Stimulated activated naive CD8-positive, alpha-beta T cell treated with anti-CD3 and anti-CD28 coated beads, Interleukin-15, Interleukin-2, amounts not matched to agents 100 U/mL and 50 U/mL, for 24 hours (primary cell): ENCODE measurements at places on chromosomes 16 and 17.

- no peak for DNase-seq
Observed at GRCh38 chr17:49337884-49338283, 24.2 kb downstream of the ZNF652 start.

DNA sequence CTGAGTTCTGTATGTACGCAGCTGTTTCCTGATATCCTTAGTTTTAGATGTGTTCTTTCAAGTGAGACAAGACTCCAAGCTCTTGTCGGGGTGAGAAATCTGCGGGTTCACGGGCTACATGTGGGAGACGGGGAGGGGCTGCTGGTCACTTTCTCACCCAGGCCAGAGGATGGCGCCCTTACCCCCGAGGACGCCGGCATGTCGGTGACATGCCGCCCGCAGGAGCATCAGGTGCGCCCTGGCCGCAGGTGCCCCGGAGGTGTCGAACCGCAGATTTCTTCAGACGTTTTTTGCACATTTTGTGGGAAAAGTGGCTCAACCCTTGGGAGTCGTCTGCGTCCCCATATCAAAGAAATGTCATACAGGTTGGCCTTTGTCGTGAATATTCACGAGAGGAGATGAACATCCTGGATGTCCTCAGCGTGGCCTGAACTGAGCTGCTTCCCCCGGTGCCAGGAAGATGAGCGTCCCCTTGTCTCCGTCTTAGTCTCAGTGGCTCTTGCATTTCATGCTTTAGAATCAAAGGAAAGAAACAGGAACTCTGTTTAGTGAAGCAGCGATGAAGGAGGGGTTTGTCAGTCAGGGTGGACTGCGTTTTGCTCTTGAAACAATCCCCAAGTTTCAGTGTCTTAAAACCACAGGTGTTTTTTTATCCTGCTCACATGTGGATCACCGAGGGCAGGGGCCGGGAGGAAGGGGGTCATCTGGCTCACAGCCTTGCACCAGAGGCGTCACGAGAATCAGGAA, 75.4 kb upstream of the ZNF750 start:
- no peak for DNase-seq

DNA sequence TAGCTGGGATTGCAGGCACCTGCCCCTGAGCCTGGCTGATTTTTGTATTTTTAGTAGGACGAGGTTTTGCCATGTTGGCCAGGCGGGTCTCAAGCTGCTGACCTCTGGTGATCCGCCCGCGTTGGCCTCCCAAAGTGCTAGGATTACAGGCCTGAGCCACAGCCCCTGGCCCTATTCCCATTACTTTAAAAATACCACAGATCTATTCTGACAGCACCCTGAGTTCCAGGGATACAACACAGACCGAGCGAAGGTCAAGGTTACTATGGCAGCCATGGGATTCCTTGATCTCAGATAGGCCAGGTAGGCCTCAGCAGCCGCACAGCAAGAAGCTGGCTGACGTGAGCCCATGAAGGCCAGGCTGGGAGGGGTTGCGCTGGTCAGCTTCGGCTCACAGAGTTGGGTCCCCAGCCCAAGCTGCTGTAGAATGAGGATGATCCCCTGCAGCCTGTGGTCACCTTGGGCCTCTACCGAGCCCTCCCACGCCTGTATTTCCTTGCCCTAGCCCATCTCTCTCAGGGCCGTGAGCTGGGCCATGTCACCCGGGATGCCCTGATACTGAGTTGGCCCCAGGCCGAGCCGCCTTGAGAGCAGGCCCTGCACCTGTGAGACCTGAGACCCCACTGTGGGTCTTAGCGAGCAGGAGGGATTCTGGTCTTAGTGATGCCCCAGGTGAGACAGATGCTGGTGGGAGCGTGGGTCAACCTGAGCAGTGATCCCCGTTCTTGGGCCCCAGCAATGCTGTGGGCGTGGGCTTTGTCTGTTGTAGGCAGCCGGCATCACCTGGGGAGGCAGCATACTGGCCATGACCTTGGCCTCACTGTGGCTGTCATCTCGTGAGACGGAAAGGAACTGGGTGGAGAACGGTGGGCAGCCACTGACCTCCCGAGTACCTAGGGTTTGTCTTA, 16.9 kb upstream of the RNF213 start:
- DNase-seq, result no peak

DNA sequence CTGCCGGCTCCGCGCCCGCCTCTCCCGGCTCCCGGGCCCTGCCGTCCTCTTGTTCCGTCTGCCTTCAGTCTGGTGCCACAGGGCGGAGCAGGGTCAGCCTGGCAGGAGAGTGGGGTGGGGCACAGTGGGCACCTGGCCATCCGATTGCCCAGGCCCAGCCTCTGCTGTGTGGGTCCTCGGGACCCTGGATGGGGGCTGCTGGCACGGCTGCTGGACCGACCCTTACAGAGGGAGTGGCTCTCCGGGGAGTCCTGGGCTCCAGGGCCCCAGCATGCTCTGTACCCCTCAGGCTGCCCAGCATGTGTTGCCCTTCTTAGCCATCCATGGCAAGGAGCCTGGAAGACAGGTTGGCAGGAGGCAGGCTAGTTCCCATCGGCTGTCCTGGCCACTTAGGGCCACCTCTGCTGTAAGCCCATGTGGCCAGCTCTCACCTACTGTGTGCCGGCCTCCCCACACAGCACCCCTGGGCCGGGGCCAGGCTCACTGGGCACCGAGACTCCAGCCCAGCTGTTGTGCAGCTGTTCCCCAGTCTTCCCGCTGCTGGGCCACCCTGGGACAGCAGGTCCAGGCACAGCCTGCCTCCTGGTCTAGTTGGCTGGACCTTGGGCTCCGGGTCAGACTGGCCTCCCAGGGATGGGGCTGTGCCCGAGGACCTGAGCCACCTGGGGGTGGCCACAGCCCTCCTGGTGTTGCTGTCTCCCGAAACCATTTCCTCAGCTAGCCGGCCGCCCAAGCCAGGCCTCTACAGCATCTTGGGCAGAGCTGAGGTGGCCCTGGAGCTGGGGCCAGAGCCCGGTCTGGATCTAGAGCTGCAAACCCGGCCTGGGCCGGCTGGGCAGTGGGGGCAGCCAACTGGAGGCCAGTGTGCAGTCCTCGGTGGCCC, 24.9 kb downstream of the BAHCC1 start:
- DNase-seq, result no peak

- no peak for DNase-seq
Observed at GRCh38 chr16:27108826-27109665, 42.3 kb downstream of the C16orf82 start.

GRCh38 chr17:55162556-55162946, 102.2 kb upstream of the HLF start:
- no peak for DNase-seq

DNA sequence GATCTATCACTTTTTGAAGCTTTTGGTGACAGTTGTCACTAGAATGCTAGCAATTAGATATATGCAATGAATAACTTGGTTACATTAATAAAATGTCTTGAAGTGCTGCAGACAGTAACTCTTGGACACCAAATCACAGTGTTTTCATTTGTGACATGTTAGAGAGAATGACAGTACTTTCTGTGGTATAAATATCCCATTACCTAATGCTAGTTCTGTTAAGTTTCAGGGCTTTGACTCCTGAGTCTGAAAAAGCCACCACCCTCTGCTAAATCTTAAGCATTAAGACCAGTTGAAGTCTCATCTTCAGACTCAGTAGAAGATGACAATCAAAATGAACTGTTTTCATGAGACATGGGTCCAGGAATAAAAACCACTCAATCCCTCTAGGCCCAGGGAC, 10.6 kb upstream of the CPHXL2 start:
- DNase-seq, result no peak

- no peak for DNase-seq
Observed at GRCh38 chr17:27573548-27573947, 57.4 kb upstream of the LGALS9 start.

- no peak for DNase-seq
Observed at GRCh38 chr16:74094962-74095361, 201.7 kb upstream of the PSMD7 start.

GRCh38 chr17:49117587-49118230, 14.9 kb upstream of the B4GALNT2 start:
- no peak for DNase-seq

GRCh38 chr17:58998871-58999270, 107.8 kb downstream of the TRIM37 start:
- DNase-seq, result no peak

DNA sequence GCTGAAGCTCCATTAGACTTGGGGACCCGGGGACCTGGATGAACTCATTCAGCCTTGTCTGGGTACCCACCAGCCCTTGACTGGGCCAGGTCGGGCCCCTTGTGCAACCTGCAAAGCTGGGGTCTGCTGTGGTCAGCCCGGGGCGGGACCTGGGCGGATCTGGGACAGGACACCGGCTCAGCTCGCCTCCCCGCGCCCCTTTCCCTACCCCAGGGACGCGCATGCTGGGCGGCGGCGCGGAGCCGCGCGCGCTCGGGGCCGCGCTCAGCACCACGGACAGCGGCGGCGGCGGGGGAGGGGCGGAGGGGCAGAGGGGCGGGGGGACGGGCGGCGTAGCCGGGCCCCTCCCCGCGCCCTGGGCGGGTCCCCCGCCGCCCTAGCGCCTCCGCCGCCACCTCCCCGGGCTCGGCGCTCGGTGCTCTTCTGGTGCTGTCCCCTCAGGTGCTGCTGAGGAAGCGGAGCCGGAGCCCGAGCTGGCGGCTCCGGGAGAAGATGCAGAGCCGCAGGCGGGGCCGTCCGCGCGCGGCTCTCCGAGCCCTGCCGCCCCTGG, 7.4 kb downstream of the ACD start:
- DNase-seq, result no peak

- no peak for DNase-seq
Observed at GRCh38 chr17:78670850-78671725, 93.9 kb upstream of the DNAH17 start.

DNA sequence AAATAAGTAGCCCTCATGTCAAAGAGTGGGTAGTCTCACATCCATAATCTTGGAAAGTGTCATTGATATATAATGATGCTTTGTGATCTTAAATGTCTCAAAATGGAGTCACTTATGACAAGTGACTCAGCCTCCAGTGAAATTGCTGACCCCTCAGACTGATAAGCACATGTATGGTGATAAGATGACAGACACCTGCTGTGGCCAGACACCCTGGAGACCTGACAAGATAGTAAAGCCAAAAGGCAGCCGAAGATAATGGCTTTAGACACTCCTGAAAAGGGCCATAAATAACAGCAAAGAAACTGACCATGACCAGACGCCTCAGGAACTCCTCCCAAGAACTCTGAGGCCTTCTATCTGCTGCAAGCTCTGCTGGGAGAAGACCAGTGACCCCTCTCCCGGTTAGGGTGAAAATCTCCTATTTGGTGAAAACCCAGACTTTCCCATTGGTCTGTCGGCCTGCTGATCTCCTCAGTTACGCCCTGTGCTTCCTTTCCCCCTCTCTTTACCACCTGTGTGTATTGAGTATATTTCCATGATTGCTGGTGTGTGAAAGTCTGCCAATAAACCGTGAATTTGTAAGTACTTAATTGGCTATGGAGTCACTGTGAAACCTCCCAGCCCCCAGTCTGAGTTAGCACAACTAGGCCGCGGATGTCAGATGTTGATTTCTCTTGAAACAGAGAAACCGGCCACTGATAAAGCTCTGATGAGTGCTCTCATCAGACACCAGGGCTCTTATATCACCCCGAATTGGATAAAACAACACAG, 226.7 kb upstream of the MYOCD start:
- no peak for DNase-seq

DNA sequence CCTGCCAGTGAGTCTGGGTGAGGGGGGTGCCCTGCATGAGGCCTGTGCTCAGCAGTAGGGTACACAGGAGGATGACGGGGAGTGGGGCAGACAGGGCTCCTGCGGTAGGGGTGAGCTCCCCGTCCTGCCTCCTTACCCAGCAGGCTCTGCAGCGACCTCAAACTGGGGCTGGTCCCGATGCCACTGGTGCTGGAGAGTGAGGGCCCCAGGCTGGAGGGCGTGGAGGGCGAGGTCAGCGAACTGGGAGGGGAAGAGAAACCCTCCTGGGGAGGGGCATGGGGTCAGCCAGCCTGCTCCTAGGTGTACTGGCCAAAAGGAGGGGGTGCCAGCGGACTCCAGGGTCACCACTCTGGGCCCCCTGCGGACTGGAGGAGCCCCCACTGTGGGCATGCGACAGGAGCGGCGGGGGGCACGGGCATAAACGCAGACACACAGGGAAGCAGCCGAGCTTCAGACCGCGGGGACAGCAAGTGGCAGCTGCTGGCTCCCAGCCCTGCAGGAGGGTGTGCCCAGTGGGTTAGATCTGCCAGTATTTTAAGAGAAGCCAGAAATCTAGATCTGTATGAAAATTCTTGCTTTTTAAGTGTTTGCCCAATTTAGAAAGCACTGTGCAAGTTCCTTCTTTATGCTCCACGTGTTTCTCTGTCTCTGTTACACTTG, 9.0 kb upstream of the VASN start:
- no peak for DNase-seq

- DNase-seq, result no peak
Observed at GRCh38 chr17:70265471-70265870, 96.1 kb downstream of the KCNJ2 start.

- no peak for DNase-seq
Observed at GRCh38 chr16:70689970-70690891, 4.4 kb upstream of the MTSS2 start.
